Tibial nerve (tissue), 4 donors: ENCODE measurements at places on chromosomes 16 and 17. TPM values are rescaled to one million over a fixed set of nuclear protein-coding genes. Genes with fewer than 3 reads are reported as not detected.

DNA sequence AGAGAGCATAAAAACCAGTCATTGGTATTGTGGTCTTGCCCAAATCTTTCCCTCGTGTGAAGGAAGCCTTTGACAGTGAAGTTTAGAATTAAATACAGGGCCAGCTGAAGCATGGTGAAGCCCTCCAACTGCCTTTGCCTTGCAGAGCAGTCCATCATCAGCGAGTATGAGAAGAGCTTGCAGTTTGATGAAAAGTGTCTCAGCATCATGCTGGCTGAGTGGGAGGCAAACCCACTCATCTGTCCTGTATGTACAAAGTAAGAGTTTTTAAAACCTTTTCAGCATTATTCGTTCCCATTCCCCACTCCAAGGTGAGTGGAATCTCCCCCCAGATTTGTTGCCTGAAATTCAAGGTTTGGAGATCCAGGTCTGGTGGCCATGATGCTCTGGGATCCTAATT, 5.8 kb downstream of the RPAIN start:
- H3K4me1 ChIP-seq = peaks cover 7% of the 10 kb centered on the region
- H3K36me3 ChIP-seq = peaks cover 97% of the 10 kb centered on the region
- no peak overlapping the region for H3K4me3 ChIP-seq
- no peak for DNase-seq
- no peaks in the 10 kb centered on the region for H3K27me3 ChIP-seq

GRCh38 chr16:96935-97381, 18.9 kb downstream of the MPG start:
- peaks cover 13% of the 10 kb centered on the region for H3K4me1 ChIP-seq
- peaks cover 9% of the 10 kb centered on the region for H3K36me3 ChIP-seq
- no peak overlapping the region for H3K27ac ChIP-seq
- H3K4me3 ChIP-seq = no peak overlapping the region

- H3K36me3 ChIP-seq = no peaks in the 10 kb centered on the region
- H3K4me1 ChIP-seq = peaks cover 29% of the 10 kb centered on the region
- no peaks in the 10 kb centered on the region for H3K27me3 ChIP-seq
- DNase-seq = no peak
- peak overlapping the region; percentile 80 for H3K27ac ChIP-seq
Observed at GRCh38 chr16:46911038-46911437, 26.9 kb downstream of the GPT2 start.

DNA sequence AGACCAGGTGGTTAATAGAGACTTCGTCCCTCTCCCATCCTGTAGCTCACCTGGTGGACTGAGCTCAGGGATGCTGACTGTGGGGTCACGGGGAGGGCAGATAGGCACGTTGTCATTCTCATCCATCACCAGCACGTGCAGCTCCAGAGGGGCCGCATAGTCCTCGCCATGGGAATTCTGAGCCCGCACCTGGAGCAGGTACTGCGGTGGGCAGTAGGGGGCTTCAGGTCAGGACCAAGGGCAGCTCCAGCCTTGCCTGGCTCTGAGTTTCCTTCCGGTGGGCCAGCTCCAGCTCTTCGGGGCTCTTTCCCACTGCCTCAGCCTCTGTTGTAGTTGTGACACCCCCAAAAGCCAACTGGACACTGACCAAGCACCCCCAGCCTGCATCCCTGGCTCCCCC, 5.6 kb downstream of the CDH16 start:
- H3K36me3 ChIP-seq = no peaks in the 10 kb centered on the region
- H3K4me1 ChIP-seq = no peaks in the 10 kb centered on the region
- no peak overlapping the region for H3K4me3 ChIP-seq

- H3K27ac ChIP-seq = no peak overlapping the region
- no peak for DNase-seq
- H3K4me3 ChIP-seq = no peak overlapping the region
- no peaks in the 10 kb centered on the region for H3K4me1 ChIP-seq
Observed at GRCh38 chr17:10920558-10921108, 82.7 kb upstream of the PIRT start.

DNA sequence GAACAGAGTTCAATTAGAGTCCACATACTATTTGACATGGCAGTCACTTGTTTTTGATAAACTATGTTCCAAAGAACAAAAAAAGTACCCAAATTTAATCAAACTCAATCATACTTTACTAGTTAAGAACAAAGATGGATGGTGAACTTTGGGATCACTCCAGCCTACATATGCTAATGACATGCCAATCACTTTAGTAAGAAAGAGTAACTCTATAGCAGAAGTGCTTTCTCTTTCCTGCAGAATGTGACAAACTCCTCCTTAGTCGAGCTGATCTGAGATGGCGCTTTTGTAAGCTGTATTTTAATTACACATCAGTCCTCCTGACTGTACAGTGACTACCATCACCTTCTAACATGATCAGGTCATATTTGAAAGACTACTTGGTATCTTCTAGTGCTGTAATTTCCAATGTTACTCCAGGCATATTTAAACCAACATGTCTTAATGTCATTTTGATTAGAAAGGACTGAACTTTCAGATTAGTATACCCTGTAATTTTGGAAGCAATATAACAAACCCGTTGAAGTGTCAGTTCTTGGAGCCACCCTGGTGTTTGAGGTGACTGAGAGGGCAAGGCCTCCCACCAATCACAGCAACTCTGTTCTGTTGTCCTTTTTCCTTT, 4.1 kb downstream of the NETO2 start:
- no peaks in the 10 kb centered on the region for H3K27me3 ChIP-seq
- H3K27ac ChIP-seq = no peak overlapping the region
- DNase-seq = no peak
- H3K4me3 ChIP-seq = no peak overlapping the region

DNA sequence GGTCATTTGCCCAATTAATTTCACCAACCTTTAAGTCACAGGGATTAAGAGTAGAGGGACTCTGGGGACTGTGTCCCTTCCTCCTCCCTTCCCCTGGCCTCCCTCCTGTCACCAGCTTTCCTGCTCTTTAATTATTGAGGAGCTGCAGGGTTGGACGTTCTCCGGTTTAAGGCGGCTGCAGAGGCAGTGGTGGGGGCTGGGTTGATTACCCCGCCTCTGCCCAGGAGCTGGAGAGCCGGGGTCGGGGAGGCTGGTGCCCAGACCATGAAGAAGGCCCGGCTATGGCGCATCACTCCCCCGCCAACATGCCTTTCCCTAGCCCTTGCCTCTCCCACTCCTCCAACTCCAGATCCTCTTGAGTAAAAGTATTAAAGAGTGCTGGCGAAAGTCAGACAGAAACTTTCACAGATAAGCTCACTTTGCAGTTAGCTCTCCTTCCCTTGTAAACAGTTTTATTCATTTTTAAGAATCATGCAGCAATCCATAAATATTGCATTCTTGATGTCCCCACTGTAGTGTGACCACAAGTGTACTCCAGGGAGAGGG, 1.1 kb upstream of the FOXJ1 start:
- H3K27ac ChIP-seq = no peak overlapping the region
- no peak for DNase-seq
- H3K4me3 ChIP-seq = no peak overlapping the region
- H3K27me3 ChIP-seq = peaks cover 39% of the 10 kb centered on the region

DNA sequence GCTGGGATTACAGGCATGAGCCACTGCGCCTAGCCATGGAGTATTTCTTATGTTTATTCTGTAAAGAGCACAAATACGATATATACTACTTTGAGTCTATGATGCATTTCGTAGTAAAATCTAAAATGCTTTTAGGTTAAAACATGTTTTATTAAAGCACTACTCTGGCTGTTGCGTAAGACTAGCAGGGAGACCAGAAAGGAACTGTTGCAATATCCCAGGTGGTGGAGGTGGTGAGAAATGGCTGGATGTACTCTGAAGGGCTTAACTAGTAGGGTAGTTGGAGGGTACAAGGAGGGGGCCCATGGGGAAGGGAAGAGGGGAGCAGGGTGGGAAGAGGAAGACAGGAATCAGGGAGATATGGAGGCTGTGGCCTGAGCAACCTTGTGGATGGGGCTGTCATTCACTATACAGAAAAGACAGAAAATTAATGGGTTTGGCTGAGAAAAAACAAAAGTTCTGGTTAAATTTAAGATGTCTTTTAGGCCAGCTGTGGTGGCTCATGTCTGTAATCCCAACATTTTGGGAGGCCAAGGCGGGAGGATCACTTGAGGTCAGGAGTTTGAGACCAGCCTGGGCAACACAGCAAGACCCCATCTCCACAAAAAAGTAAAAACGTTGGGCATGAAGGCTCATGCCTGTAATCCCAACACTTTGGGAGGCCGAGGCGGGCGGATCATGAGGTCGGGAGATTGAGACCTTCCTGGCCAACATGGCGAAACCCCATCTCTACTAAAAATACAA, 35.8 kb downstream of the ST3GAL2 start:
- no peaks in the 10 kb centered on the region for H3K36me3 ChIP-seq
- H3K4me1 ChIP-seq = peaks cover 12% of the 10 kb centered on the region
- H3K27me3 ChIP-seq = no peaks in the 10 kb centered on the region
- no peak overlapping the region for H3K27ac ChIP-seq
- no peak overlapping the region for H3K4me3 ChIP-seq

- H3K36me3 ChIP-seq = no peaks in the 10 kb centered on the region
- H3K27ac ChIP-seq = no peak overlapping the region
- DNase-seq = no peak
- H3K4me3 ChIP-seq = no peak overlapping the region
Observed at GRCh38 chr17:41322094-41322902, 6.8 kb upstream of the KRTAP17-1 start.

DNA sequence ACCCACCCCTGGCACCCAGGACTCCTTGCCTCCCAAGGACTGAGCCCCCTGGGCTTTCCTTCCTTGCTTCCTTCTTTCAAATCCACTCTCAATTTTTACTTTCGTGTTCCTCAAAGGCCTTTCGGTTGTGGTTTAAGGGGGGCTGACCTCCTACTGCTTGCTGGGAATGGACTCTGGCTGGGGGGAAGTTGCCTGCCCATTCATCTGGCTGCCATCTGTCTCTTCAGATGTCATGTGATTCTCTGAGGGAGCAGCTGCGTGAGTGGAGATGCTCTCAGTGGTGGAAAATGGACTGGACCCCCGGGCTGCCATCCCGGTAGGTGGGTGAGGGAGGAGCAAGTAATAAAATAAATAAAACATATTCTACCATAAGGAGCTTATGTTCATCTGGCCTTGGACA, 93.8 kb upstream of the RPRML start:
- no peaks in the 10 kb centered on the region for H3K36me3 ChIP-seq
- H3K27ac ChIP-seq = no peak overlapping the region
- peak; percentile 13 for DNase-seq
- no peaks in the 10 kb centered on the region for H3K27me3 ChIP-seq
- no peak overlapping the region for H3K4me3 ChIP-seq
- H3K4me1 ChIP-seq = no peaks in the 10 kb centered on the region

- DNase-seq = no peak
- peaks cover 28% of the 10 kb centered on the region for H3K27me3 ChIP-seq
- no peak overlapping the region for H3K4me3 ChIP-seq
- H3K27ac ChIP-seq = no peak overlapping the region
- no peaks in the 10 kb centered on the region for H3K4me1 ChIP-seq
- no peaks in the 10 kb centered on the region for H3K36me3 ChIP-seq
Observed at GRCh38 chr16:57883953-57884654, 81.8 kb upstream of the KIFC3 start.

DNA sequence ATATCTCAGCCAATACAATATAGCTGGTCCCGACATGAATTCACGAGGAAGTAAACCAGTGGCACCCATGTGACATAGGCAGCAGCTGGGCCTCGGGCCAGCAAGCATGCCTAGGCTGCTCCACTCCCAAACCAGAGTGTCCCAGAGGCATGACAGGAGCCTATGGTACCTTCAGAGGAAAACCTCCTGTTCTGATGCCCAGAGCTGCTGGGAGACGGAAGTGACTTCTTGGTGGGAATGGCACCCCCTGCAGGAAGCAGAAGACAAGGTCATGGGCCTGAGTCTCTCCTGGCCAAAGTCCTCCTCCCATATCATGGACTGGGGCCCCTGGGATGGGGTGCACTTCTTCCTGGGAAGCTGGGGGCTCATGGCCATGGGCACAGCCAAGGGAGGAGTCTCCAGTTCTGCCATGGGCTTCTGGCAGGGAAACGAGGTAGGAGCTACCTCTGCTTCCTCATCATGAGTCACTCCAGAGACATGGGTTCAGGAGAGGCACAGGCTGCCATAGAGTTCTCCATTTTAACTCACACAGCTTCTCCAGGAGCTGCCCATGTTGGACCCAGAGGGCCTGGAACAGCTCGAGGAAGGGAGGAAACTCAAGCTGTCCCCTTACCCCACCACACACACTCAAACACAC, 13.4 kb downstream of the FBF1 start:
- no peaks in the 10 kb centered on the region for H3K36me3 ChIP-seq
- H3K4me3 ChIP-seq = no peak overlapping the region
- H3K4me1 ChIP-seq = no peaks in the 10 kb centered on the region
- no peak overlapping the region for H3K27ac ChIP-seq
- no peaks in the 10 kb centered on the region for H3K27me3 ChIP-seq
- no peak for DNase-seq

- no peaks in the 10 kb centered on the region for H3K27me3 ChIP-seq
- no peak overlapping the region for H3K27ac ChIP-seq
- H3K4me3 ChIP-seq = no peak overlapping the region
- no peaks in the 10 kb centered on the region for H3K36me3 ChIP-seq
- DNase-seq = no peak
Observed at GRCh38 chr16:82203198-82203597, 33.2 kb upstream of the MPHOSPH6 start.

DNA sequence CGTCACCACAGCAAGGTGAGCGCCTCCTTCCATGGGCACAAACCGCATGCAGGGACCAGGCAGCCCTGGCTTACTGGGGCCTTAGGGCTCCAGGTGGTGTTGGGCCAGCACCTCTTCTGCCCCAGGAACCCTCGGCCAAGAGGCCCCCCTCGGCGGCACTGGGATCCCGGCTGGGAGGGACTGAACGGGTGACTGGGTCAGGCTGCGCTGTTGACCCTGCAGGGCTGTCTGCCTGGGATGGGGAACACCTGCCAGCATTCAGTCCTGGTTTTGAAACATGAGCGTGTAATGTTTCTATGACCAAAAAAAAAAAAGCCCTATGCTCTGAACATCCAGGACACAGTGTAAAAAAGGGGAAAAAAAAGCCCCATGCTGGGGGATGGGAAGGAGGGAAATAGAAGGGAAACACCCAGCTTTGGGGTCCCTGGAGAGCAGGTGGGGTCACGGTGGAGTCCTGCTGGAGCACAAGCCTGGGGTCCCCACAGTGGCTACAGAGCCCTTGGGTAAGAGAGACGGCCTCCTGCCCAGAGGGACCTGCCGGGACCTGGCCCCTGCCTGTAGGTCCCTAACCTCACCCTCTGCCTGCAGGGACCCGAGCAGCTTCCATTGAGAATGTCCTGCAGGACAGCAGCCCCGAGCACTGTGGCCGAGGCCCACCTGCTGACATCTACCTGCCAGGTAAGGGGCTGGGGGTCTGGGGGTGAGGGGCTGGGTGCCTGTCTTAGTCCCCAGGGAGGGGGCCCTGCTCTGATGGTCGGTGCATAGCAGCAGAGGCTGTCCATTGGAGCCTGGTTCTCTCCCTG, 9.9 kb upstream of the NUDT16L1 start:
- DNase-seq = no peak
- no peak overlapping the region for H3K4me3 ChIP-seq
- no peak overlapping the region for H3K27ac ChIP-seq
- H3K36me3 ChIP-seq = peaks cover 12% of the 10 kb centered on the region
- no peaks in the 10 kb centered on the region for H3K27me3 ChIP-seq

- no peaks in the 10 kb centered on the region for H3K4me1 ChIP-seq
- no peak overlapping the region for H3K4me3 ChIP-seq
- H3K27ac ChIP-seq = no peak overlapping the region
- peaks cover 2% of the 10 kb centered on the region for H3K36me3 ChIP-seq
Observed at GRCh38 chr17:69525920-69526841, 111.7 kb downstream of the MAP2K6 start.

GRCh38 chr17:39623356-39623950, 3.3 kb upstream of the PPP1R1B start:
- peaks cover 18% of the 10 kb centered on the region for H3K4me1 ChIP-seq
- DNase-seq = peak; percentile 89
- H3K4me3 ChIP-seq = no peak overlapping the region
- no peaks in the 10 kb centered on the region for H3K36me3 ChIP-seq

The CLEC18A gene
- total RNA-seq = not detected

The OR3A3 gene
- total RNA-seq = not detected

The PHF23 gene
- total RNA-seq = 29.7 TPM

The P2RX1 gene
- total RNA-seq = 3.9 TPM
